ENCODE measurements at places on chromosomes 11 and 22.

GRCh38 chr11:26995701-26996460 is 2.0 kb downstream of the FIBIN start:
- no peak for DNase-seq

GRCh38 chr11:94558932-94559331 is 8.2 kb upstream of the PIWIL4 start:
- DNase-seq: no peak

- peak; percentile 45 for DNase-seq
Observed at GRCh38 chr11:117535201-117535849, 207.7 kb downstream of the CEP164 start.

DNA sequence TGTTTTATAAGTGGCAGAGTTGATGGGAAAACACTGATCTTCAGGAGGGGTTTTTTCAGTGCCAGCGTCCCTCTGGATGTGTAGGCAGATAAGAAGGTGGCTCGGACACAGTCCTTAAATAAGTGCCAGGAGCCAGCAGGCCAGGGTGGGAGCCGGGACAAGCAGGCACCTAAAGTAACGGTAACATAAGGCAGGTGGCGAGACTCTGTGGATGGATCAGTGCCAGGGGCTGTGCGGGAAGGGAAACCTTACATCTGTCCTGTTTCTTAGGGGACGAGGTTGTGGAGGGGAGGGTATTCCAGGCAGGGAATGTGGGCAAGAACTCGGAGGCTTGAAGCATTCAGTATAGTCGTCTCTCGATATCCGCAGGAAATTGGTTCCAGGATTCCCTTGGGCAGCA is 15.9 kb downstream of the BCR start:
- DNase-seq: no peak

GRCh38 chr22:23166042-23166831 is 14.1 kb upstream of the BCR start:
- DNase-seq: no peak

DNA sequence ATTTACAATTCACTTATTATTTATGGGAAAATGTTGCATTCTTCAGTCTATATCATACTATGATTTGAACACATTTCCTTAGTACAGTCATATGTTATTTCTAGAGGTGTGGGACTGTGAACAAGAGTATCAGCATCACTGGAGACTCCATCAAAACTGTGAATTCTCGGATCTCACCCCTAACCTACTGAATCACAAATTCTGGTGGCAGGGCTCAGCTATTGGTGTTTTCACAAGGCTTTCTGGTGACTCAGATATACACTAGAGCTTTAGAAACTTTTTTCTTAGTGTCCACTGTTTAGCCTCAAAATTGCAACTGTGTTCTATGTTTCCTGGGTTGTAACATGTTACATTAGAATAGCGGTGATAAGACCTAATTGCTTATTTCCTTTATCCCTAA is 352.9 kb upstream of the DDI1 start:
- no peak for DNase-seq

GRCh38 chr22:23037429-23038333 is 32.6 kb upstream of the GNAZ start:
- no peak for DNase-seq

Data from NCI-H510A treated with DMSO at 0.1 percent for 48 hours (cell line).